ENCODE measurements at places on chromosomes 5 and 9.

- no peak for DNase-seq
These were observed 285.0 kb downstream of the ZSWIM6 start for GRCh38 chr5:61617039-61617438.

DNA sequence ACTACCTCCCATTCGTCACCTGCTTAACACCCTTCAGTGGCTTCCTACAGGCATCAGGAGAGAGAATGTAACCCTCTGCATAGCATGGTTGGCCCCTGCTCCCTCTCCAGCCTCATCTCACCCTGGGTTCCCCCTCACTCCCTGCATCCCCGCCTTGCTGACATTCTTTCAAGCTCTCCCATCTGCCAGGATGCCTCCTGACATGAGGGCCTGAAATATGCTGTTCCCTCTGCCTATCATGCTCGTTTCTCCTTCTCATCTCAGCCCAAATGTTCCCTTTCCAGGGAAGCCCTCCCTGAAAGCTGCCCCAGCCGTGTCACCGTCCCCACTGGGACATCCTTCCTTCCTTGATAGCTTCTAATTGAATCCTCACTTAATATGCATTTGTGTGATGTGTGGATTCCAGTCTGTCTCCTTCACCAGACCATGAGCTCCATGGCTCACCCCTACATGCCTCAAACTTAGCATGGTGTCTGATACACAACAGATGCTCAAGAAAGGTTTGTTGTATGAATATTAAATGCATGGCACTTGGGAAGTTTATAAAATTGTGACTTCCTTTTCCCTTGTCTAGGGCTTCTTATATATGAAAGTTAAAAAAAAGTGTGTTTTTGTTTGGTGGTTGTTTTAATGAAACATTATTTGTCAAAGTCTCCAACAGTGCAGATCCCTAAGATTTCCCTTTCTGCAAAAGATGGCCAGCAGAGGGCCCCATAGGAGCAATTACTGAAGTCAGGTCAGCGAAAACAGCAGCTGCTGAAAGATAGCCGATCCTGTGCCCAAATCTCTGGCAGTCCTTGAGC lies 7.3 kb upstream of the C5orf58 start:
- DNase-seq: no peak

DNA sequence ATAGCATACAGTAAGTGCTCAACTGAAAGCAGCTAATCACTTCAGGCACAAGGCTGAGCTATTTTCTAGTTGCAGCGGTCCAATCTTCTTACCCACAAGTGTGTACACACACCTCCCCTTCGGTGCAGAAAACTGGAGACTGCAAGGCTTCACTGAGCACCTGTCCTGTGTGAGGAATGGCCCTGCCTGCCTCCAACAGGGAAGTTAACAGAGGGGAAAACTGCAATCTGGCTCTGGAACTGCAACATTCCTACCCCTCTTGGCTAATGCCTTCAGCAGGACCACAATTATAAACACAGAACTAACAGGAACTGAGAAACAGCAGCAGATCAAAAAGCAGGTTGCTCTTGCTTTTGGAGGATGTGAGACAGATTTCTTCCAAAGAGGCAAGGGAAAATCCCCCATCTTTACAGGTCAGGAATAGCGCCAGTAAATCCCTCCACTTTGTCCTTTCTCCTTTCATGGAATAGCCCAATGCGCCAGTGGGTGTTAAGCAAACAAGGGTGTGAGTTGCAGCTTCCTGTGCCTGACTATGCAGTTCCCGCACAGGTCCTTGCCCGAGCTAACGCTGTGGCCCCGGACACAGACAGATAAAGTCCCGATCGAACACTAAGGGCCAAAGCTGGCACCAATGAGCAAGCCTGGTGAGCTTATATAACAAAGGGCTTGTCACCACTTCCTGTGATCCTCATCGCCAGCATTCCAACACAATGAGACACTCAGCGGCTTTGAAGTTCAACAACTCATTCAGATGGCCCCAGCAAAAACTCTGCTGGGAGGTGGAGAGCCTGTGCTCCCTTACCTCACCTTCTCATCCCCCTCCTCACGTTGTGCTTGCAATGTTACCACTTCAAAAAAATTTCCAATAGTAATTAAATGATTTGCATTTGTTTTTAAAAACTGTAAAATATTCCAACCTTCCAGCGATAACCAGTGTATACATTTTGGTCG lies 21.5 kb downstream of the SHB start:
- DNase-seq: no peak

GRCh38 chr9:135797507-135798262 lies 95.7 kb downstream of the KCNT1 start:
- no peak for DNase-seq

DNA sequence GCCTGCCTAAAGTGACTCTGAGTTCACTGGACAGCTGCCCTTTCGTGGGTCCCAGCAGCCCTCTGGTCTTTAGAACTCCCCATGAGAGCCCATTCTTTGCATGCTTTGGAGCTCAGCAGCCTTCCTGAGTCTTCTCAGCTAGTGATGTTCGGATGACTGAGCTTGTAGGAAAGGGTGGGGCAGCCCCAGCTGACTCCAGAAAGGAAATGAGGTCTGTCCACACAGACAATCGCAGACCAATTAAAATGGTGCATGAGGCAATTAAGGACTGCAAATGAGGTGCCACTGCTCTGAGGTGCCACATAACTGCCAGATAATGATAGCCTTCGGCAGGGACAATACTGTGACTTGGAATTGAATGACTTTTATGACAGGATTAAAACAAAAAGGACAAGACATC lies 25.4 kb upstream of the TOMM5 start:
- DNase-seq: no peak

GRCh38 chr5:93532370-93532769 lies 48.6 kb downstream of the NR2F1-AS1 start:
- DNase-seq: peak; percentile 77

DNA sequence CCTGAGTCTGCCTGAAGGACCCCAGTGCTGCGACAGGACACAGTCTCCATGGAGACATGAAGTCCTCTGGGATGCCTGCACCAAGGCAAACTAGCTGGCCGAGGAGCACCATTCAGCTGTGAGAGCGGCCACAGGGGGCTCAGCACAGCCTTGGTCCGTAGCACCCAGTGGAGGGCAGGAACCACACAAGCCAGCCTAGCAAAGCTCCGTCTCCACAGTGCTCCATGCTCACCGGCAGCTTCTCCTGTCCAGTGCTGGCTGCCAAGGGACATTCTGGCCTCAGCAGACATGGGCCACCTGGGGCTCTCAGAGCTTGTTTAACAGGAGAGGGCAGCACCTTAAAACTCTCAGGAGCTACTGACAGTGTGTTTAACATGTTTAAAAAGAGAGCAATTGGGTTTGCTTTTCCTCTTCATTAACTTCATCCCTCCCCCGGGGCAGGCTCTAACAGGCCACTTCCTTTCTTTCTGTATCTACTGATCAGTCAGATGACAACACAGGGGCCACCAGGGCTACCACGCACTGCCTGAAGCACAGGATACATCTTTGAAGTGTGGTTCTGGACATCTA lies 57.0 kb downstream of the SECISBP2 start:
- DNase-seq: no peak

GRCh38 chr9:100689635-100690034 lies 111.8 kb downstream of the CAVIN4 start:
- DNase-seq: no peak

DNA sequence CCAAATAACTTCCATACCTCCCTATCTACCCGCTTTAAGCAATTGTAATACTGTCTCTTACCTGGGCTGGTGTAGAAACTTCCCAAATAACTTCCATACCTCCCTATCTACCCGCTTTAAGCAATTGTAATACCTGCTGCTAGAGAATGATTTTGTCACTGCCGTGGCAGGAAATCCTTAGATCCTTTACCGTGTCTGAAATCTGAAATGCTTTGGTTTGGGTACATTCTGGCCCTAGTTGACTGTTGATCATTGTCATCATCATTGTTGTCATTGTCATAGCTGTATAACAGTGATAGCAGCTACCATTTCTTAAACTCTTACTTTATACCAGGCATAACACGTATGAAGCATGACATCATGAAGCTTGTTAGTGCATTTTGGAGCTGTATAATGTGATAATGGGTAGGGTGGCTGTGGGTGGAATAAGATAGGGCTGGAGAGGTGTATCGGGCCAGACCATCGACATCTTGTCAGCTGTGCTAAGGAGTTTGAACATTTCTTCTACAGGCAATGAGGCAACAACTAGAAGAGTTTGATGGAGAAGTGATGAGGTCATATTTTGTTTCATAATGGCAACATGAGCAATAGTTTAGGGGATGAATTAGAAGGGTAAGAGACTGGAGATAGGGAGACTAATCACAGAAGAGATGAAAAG lies 15.7 kb downstream of the PIP5K1B start:
- no peak for DNase-seq

- DNase-seq: no peak
These were observed 112.5 kb upstream of the LARP1 start for GRCh38 chr5:154642499-154643245.

GRCh38 chr5:19534751-19535150 lies 453.2 kb downstream of the CDH18 start:
- DNase-seq: no peak
